Activated naive CD4-positive, alpha-beta T cell treated with anti-CD3 and anti-CD28 coated beads for 36 hours (primary cell): ENCODE measurements at places on chromosomes 5 and 9. TPM values are rescaled to one million over a fixed set of nuclear protein-coding genes. Genes with fewer than 3 reads are reported as not detected.

The NCS1 gene
- total RNA-seq, result 22.4 TPM

GRCh38 chr5:158744226-158744625 is 355.5 kb downstream of the EBF1 start:
- no peak for DNase-seq

GRCh38 chr9:69122549-69123141 is 51.4 kb upstream of the TJP2 start:
- peak; percentile 10 for DNase-seq

- DNase-seq, result no peak
Measured at GRCh38 chr5:16693879-16694278, 77.1 kb upstream of the RETREG1 start.

GRCh38 chr5:169450464-169450863 is 133.1 kb upstream of the SPDL1 start:
- DNase-seq, result no peak

The ANXA2R gene
- 6.0 TPM for total RNA-seq

The RASGEF1C gene
- not detected for total RNA-seq

DNA sequence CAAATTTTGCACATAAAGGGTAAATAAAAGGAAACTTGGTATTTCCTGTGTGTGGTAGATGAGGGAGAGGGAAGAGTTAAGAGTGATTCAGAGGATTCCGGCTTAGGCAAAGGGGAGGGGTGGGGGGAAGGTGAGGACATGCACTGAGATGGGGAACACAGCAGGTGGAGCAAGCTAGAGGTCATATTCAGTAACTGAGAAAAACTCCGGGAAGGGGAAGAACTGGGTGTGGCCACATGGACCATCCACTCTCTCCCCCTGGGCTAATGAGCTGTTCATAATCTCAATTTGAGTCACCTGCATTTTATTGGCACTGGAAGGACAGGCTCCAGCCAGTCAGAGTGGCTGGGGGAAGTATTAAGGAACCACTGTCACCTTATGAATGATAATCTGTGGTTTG is 45.1 kb upstream of the UGCG start:
- DNase-seq, result no peak

The PCDHGB7 gene
- total RNA-seq, result not detected

- DNase-seq, result no peak
Measured at GRCh38 chr5:82332886-82333615, 54.9 kb upstream of the RPS23 start.

DNA sequence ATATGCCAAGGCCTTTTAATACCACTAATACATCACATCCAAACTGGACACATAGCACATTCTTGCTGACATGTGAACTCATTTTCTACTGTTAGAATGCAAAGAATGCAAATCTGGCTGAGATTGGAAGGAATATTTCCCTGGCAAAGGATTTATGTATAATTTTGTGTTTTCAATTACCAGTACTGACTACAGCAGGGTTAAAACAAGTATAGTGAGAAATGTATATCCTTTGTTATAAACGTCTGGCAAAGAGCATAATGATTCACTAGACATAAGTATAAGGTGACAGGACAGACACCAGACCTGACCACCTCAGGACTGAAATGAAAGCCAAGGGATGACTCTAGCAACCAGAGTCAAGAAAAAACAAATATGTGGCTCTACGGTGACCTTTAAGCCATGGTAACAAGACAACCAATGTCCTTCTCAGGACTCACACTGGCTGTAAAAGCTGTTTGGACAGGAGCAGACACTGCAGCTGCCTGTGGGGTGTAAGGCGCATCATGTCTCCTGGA is 95.0 kb downstream of the MRPS27 start:
- DNase-seq, result no peak

The PHAX gene
- 37.2 TPM for total RNA-seq

- DNase-seq, result no peak
Measured at GRCh38 chr5:136065588-136065987, 36.8 kb downstream of the TGFBI start.

GRCh38 chr5:82720213-82721086 is 356.7 kb downstream of the TMEM167A start:
- no peak for DNase-seq

DNA sequence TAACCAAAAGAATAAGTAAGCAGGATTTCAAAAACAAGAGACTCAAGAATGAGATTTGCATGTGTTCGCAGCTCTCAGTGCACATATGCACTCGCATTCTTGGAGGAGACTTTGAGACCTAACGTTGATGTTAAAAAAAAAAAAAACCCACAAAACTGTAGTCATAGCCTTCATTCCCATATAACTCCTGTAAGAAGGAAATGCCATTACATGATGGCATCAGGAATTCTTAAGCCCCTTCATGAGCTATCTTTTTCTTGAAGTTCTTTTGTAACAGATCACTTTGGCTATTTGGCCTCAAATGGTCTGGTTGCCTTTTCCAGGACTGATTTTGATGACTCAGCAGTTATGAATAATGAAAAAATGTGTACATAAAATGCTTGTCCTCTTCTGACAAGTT is 113.8 kb downstream of the ALDH1A1 start:
- DNase-seq, result no peak

The IFNA13 gene
- total RNA-seq, result not detected

- peak; percentile 2 for DNase-seq
Measured at GRCh38 chr9:127174386-127175318, 52.2 kb upstream of the ANGPTL2 start.

The GAPT gene
- total RNA-seq, result not detected

DNA sequence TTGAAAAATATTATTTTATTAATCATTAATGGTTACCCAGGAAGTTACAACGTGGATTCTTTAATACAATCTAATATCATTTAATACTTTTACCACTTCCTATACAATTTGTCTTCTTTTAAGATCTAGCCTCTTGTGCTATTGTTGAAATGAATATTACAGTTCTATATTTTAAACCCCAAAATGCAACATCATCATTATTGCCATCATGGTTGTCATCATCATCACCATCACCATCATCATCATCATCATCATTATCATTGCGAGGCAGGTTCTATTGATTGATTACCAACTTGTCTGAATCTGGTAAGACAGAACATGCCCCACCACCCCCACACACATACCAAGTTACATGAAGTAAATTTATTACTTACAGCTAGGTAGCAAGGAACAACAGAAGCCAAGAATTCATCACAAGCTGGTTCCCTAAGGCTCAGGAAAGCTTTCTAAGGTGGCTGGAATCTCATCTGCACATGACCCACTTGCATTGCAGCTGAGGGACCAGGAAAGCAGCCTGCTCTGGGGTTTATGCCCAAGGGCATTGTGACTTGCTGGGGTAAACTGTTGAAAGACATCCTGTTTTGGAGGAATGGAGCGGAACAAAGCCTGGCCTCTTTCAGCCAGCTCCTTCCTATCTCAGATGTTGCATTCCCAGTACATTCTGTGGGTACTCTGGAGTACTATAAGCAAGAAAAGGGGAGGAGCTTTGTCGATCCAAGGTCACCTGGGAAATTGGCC is 418.1 kb downstream of the PRR16 start:
- DNase-seq, result no peak

DNA sequence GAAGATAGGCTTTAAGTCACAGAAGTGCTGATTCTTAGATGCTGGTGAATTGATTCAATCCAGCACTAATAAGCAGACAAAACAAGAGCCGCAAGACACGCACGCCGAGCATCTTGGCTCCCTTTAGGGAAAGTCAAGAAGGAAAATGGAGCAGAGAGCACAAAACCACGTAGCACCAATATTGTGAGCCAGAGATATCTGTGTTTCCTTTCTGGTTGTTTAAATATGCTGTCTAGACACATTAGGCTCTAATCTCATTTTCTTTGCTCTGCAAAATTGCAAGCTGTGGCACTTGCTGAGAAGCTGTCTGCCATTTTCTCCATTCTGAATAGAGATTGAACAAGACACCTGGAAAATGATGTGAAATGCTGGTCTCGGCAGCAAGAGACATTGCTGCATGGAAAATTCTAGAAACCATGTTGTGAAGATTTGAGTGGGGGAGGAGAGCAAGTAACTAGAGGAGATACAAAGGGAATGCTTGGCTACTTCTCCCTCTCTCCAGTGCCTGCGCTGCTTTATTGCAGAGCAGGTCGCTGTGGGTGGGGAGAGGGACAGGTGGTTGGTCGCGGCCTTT is 336.3 kb downstream of the MED10 start:
- DNase-seq, result no peak

- no peak for DNase-seq
Measured at GRCh38 chr5:5716665-5717064, 294.2 kb downstream of the ICE1 start.

- DNase-seq, result no peak
Measured at GRCh38 chr9:115202960-115203751, 85.2 kb upstream of the TNC start.

DNA sequence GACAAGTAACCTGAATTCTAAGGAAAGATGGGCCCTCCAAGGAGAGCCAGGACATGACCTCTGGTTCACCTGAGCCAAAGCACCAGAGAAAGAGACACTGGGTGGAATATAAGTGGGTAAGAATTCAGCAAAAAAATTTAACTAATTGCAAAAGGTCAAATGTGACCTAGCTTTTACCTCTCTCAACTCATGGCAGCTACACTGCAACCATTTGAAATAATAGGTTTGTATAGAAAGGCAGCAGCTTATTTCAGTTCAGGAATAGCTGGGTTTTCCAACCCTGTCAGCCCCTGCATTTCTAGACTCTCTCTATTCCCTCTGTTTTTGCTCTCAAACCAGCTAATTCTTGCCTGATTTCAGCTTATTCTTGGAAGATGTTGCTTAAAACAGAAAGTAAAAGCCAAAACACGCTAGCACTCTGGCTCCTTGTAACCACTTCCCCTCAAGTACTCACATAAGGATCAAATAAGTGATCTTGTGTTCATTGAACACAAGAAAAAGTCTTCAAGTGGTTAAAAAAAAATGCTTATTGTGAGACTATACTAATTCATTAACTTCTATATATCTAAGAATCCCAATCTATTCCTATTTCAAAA is 101.1 kb upstream of the NR4A3 start:
- peak; percentile 30 for DNase-seq

The TAF11L5 gene
- total RNA-seq, result not detected

- peak; percentile 77 for DNase-seq
Measured at GRCh38 chr5:40240111-40240510, 439.6 kb upstream of the PTGER4 start.
